ENCODE measurements at places on chromosomes 2 and 18.
A peak's percentile ranks its signal among the peaks of the same experiment; 100 is the strongest.

GRCh38 chr2:8456151-8457091 is 225.4 kb upstream of the ID2 start:
- peak; percentile 82 for DNase-seq

DNA sequence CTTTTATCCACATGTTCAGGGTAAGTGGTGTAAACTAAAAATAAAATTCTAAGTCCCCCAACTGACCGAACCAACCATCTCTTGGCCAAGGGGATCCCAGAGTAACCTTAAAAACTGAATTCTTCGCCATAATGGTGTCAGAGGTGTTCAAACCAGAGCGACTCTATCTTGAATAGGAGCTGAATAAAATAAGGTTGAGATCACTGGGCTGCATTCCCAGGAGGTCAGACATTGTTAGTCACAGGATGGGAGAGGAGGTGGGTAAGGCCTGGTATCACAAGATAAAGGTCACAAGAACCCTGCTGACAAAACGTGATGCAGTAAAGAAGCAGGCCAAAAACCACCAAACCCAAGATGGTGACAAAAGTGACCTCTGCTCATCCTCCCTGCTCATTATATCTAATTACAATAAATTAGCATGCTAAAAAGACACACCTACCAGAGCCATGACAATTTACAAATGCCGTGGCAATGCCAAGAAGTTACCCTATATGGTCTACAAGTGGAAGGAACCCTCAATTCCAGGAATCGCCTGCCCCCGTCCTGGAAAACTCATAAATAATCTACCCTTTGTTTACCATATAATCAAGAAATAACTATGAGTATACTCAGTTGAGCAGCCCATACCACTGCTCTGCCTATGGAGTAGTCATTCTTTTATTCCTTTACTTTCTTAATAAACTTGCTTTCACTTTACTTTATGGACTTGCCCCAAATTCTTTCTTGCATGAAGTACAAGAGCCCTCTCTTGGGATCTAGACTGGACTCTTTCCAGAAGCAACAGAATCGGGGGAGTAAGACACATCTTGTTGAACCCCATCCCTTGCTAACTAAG is 302.4 kb downstream of the STK39 start:
- DNase-seq = no peak

GRCh38 chr2:210474776-210475175 is 1.8 kb downstream of the LANCL1 start:
- DNase-seq = no peak

DNA sequence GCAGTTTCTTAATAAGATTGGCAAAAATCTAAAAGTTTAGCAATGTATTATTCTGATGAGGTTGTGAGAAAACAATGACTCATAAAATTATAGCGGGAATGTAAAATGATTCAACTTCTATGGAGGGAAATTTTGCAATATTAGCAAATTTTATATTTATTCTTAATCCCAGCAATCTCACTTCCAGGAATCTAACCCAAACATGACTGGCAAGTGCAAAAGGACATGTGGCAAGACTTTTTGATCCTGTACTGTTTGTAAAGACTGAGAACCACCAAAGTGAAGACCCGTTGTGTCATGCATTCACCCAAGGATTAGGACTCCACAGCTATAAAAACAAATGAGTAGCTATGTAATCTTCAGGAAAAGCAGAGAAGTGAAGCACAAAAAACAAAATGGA is 234.8 kb upstream of the KYNU start:
- DNase-seq = no peak

GRCh38 chr2:53021292-53021691 is 746.3 kb upstream of the CHAC2 start:
- no peak for DNase-seq

GRCh38 chr18:49663899-49664890 is 102.3 kb downstream of the LIPG start:
- no peak for DNase-seq

DNA sequence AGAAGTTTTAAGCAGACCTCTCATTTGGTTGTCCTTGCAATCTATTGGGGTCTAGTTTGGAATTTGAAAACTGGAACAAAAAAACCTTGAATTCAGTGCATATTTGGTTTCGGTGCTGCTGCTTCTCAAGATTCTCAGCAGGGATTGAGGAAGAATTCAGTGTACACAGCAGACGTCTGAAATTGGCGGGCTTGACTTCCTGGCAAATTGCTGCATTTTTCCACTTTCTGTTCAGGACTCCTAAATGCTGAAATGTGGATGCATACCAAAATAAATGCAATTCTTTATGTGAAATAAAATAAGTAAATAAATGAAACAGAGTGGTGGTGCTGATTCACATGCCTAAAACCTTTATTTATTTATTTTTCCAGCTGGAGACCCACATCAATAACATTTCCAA is 332.4 kb upstream of the KYNU start:
- DNase-seq = no peak

GRCh38 chr2:119367472-119368099 is 809 bp downstream of the DBI start:
- peak; percentile 68 for DNase-seq

DNA sequence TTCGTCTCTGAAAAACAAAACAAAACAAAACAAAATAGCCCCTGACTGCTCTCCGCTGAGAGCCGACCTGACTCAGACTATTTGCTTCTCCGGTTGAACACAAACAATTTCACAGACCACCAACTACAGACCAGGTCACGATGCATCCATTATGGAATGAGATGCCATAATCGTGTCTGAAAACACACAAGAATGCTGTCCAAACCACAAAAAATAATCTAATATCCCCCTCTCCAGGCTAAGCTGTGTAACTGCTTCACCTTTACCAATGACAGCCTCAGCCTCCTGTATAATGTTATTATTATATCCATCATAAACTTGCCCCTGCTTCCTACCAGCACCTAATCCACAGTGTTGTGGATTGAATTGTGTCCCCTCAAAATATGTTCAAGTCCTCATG is 114.7 kb downstream of the DNAH6 start:
- no peak for DNase-seq

GRCh38 chr2:230166557-230167170 is 53.1 kb downstream of the SP110 start:
- DNase-seq = no peak

- no peak for DNase-seq
These were observed 104.9 kb downstream of the TACR1 start for GRCh38 chr2:75094405-75094804.

GRCh38 chr2:73203055-73203681 is 794 bp downstream of the NOTO start:
- no peak for DNase-seq

DNA sequence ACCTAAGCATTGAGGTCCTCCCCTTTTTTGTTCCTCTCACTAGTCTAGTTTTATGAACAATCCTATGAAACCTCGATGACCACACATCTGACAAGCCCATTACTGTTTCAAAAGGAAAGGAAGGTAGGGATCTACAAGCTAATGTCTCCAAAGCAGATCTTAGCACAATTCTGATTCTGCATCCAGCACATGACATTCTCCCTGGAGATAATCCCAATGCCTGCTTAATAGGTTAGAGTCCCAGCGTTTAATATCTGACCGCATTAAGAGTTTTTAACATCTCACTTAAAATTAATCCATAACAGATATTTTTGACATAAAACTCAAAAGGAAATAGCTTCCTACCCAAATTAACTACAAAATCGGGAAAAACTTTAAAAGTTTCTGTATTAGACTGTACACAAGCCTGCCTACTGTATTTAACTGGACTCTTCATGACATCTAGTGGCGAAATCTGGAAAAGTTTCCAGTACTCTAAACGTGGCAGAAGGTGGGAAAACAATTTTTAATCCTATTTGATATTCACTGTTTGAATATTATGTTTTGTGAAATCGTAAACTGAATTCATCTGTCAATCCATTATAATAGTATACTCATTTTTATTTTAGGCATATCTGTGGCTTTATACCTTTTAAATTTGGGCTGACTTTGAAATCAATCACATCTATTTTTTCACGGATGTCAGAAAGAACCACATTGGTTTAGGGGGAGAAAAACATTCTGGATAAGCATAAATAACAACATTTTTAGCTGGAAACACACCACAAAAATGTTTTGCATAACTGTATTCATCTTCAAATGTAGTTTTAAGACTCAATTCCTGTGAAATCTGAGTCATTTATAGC is 62.4 kb downstream of the TXNL1 start:
- DNase-seq = no peak

DNA sequence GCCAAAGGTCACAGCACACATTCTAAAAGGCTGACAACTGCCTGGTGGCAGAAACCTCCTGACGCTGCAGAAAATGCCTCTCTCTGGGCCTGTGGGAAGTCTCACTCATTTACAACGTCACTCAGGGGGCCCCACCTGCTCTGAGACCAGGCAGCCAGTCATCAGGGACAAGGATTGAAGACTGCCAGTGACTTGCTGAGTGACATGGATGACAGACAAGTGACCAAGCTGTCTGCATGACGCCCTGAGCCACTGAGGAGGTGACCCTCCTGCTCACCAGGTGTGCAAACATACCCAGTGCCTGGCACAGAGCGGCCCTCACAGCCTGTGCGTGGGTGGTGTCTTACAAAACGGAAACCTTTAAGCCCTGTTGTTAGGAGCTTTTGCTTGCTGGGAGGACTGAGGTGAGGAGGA is 392.4 kb downstream of the TNS1 start:
- peak; percentile 51 for DNase-seq

GRCh38 chr2:222903234-222904220 is 42.7 kb downstream of the ACSL3 start:
- DNase-seq = peak; percentile 54
